Hindlimb muscle (tissue), 1 donor: ENCODE measurements at places on chromosomes 4 and X. TPM values are rescaled to one million over a fixed set of nuclear protein-coding genes. Genes with fewer than 3 reads are reported as not detected.

Gene FAM9C
- polyA plus RNA-seq = 0.28 TPM

Gene MAGEA4
- polyA plus RNA-seq = not detected

Gene ASB12
- polyA plus RNA-seq = 24.3 TPM

Gene TECRL
- 65.5 TPM for polyA plus RNA-seq

Gene STPG2
- polyA plus RNA-seq = not detected

Gene SH3D19
- polyA plus RNA-seq = 26.1 TPM

Gene LRIT3
- polyA plus RNA-seq = 0.46 TPM

- DNase-seq = no peak
Observed at GRCh38 chrX:108511721-108512120, 72.1 kb downstream of the COL4A5 start.

DNA sequence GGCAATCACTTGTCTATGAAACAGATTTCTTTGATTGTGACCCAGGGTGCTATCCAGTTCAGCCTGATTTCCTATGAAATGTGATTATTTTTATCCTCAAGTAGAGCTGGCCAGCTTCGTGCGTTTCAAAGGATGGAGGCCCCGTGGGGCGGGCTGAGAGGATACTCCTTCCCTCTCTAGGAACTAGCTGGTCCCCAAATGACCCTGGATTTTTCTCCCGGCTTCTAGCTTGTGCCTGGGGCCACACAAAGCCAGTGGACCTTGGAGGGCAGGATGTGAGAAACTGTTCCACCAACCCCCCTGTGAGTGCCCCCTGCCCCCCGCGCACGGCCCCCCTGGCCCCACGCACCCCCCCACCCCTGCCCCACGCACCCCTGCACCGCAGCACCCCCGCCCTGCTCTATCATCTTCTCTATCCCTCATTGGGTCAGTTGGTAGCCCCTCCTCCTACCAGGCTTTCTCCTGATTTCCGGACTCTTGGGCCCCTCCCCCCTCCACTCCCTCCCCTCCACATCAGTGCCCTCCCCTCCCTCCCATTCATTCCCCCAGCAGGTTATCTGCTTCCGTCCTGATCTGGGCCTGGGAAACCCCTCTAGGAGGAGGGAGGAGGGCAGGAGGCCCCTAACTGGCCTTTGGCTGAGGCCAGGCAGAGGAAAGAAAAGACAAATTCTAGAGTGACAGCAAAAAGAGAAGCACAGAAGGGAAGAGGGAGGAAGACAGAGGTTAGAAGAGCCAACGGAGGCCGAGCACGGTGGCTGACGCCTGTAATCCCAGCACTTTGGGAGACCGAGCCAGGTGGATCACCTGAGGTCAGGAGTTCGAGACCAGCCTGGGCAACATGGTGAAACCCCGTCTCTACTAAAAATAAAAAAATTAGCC, 3.3 kb downstream of the XPNPEP2 start:
- no peak for DNase-seq

GRCh38 chr4:45663628-45664081, 460.2 kb downstream of the GABRG1 start:
- no peak for DNase-seq

DNA sequence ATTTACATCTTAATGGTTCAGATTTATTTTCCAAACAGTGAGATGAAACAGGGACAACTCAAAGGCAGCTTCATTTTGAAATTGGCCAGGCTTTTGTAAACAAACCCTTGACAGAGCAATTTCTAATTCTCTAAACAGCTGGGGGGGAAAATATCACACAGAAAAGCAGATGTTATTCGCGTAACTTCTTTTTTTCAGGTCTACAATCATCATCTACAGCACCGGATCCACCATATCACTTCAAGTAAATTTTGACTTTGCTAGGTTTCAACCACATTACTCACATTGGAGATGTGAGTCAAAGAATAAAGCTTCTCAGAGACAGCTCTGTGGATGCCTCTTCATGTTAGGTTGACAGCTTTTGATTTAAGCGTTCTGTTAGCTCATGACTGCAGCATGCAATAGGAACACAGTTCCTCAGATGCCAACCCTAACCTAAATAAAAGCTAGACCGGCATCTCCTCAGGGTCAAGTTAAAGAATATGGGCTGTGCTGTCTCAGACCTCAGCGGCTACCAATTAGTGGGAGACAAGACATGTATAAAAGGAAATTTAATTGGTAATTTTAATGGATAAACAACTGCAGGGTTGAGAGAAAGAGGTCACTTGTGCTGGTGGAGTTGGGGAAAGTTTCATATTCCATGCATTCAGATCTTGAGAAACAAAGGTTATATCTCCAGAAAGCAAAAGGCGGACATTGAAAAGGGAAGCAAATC, 26.8 kb downstream of the AMELX start:
- no peak for DNase-seq

DNA sequence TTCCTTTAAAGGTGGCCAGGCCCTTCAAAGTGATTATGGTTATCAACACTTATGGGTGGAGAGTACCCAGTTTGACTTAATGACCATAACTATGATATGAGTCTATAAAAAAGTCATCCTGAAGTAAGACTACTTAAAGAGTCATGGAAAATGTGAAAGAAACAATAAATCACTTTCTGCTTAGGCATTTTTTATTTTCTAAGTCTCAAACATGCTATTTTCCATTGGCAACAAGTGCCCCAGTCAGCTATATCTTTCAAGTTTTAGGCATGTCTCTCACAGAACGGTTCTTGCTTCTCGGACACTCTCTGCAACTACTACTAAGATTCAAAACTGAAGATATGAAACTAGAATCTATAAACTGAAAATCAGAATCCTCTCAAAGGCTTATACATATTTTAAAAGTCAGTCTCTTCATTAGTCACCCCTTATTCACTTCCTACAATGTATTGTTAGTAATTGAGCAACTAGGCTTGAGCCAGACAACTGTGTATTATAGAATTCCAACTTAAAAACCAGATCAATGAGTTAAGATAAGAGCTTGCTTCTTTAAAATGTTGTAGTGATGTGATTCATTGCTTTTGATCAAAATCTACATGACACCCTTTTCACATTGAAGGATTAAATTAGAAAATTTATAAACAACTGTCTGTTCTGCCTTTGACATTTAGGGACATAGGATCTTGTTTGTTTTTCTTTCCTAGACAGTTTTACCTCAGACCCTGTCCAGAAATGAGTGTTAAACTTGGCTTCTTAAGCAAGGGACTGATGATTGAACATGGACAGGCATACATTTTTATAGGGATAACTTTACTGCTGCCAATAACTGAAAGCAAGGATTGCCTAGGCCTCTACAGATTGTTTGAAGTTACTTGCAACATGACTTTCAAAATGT, 2.9 kb downstream of the ANTXR2 start:
- no peak for DNase-seq

DNA sequence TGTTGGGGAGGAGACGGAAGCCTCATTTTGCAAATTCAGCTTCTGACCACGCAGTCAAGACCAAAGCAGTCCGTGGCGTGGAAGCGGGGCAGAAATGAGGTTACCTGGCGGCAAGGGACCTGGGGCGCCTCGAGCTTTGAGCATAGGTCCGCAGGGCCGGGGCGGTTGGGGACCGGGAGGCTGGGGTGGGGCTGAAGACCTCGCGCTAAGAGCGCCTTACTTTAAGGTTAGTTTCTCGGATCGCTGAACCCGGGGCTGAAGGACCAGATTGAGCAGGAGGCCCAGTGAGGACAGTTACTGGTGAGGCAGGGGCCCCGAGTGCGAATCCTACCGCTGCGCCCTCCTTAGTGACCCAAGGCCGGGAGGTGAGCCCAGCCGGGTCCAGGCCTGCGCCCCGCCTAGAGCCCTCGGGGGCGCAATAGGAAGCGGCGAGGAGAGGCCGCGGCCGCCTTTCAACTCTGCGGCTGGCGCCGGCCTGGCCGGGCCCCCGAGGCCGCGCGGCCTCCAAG, 7.5 kb downstream of the MSX1 start:
- no peak for DNase-seq

DNA sequence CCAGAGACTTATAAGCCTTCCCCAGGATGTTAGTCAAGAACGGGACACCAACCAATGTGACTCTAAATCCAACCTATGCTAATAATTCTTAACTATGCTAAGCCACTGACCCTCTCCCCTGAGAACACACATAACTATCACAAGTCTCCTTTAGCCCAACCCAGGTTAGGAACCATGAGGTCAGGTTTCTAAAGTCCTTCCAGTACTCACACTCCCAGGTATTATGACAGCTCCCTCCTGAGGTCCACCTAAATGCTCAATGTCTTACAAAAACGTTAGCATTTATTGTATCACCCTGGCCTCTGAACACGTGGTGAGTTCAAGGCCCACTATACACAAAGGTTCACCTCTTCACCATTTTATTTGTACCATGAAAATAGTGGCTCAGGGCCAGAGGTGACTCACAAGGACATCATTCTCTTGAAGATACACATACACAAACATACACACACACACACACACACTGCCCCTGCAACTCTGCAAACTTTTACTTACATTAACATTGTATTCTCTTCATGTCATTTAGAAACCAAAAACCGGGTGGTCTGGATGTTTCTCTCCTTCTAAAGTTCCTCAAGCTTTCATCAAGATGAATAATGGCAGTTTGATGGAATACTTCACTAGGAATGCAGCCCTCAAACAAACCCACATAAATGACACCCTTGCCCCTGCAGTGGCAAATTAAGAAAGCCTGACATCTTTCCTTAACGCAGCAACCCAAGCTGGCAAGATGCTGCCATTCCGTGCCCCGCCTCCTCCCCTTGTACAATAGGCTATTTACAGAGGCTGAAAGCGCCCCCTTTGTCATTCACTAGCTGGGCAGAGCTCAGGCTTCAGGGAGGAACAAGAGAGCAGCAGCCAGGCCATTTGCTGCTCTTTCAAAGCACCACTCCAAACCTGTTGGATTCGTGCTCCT, 17.7 kb downstream of the ACSL1 start:
- DNase-seq = no peak

GRCh38 chr4:7198440-7199128, 6.2 kb downstream of the SORCS2 start:
- no peak for DNase-seq
